Activated CD8-positive, alpha-beta T cell treated with anti-CD3 and anti-CD28 coated beads, Interleukin-2, amount 10 ng/mL, durations not matched to agents 7 days and 5 days (primary cell): ENCODE measurements at places on chromosomes 12 and 14.

DNA sequence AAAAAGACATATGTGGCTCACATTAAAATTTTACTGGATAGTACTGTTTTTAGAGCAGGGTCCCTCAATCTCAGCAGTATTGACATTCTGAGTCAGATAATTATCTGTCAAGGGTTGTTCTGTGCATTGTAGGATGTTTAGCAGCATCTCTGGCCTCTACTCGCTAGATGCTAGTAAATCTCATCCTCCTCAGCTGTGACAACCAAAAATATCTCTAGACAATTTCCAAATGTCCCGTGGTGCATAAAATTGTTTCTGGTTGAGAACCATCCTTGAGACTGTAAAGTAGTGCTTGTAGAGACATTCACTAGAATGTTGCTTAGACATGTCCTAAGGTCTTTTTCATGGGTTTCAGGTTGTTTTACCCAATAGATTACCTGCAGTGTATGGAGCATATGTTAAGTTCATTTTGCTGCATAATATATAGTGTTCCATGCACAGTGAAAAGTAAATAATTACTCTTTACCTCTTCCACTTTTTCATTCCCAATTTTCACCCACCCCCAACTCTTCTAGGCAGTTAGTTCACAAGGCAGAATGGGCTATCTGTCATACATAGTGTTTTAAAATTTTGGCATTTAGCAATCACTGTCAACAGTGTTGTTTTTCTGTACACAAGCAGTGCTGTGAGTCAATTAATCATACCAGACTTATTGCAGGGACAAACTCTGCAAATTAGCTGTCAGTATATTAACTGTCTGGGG lies 200.2 kb upstream of the SLC38A2 start:
- H3K27ac ChIP-seq: no peak overlapping the region
- H3K4me1 ChIP-seq: no peaks in the 10 kb centered on the region
- H3K27me3 ChIP-seq: no peaks in the 10 kb centered on the region
- no peak overlapping the region for H3K4me3 ChIP-seq

DNA sequence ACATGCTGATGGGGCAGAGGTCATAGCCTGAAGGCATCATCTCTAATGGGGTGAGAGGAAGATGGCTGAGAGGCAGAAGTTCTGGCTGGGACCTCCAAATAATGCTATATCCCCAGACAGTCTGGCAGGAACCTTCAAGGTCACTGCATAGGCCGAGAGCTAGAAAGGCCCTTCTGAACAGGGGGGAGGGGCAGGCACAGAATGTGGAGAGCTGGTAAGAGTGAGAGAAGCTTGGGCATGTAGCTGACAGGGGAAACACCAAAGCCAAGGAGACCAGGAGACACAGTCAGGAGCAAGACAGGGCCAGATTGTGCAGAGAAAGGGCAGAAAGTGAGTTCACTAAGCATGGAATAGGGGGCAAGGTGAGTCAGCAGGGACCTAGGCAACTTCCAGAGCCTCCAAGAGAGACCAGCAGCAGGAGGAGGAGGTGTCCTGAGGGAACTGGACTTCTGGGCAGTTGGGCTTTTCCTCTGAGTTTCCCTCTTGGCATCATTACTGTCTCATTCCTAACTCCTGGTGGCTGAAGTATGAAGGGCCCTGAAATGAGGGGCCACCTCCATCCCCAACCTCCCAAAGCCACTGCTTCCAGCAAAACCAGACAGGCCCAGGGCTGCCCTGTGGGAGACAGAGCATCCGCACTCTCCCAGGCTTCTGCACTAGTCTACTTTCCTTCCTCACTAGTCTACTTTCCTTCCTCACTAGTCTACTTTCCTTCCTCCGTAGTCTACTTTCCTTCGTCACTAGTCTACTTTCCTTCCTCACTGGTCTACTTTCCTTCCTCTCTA lies 17.1 kb downstream of the ANO2 start:
- no peak overlapping the region for H3K4me3 ChIP-seq
- no peaks in the 10 kb centered on the region for H3K36me3 ChIP-seq
- H3K27me3 ChIP-seq: no peaks in the 10 kb centered on the region
- H3K27ac ChIP-seq: no peak overlapping the region

GRCh38 chr12:111216387-111217159 lies 152.3 kb downstream of the PHETA1 start:
- peaks cover 5% of the 10 kb centered on the region for H3K27me3 ChIP-seq
- H3K4me1 ChIP-seq: no peaks in the 10 kb centered on the region
- H3K27ac ChIP-seq: no peak overlapping the region
- H3K4me3 ChIP-seq: no peak overlapping the region

DNA sequence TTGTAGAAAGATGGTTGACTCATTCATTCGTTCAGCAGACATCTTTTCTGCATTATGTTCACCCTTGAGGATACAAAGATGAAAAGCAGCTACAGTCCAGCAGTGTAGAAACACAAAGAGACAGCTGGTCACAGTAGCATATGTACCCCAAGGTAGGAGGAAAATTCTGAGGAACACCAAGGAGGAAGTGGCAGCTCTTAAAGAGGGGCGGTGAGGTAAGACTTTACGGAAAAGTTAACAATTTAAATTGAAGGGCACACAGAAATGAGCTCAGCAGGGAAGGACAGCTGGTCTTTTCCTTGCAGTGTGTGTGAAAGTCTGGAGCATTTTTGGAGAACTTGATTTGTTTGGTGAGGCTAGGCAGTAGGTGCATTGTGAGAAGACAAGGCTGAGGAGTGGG lies 3.5 kb downstream of the SLC35E3 start:
- no peaks in the 10 kb centered on the region for H3K27me3 ChIP-seq
- peaks cover 35% of the 10 kb centered on the region for H3K36me3 ChIP-seq
- H3K4me1 ChIP-seq: peaks cover 30% of the 10 kb centered on the region
- H3K27ac ChIP-seq: no peak overlapping the region

DNA sequence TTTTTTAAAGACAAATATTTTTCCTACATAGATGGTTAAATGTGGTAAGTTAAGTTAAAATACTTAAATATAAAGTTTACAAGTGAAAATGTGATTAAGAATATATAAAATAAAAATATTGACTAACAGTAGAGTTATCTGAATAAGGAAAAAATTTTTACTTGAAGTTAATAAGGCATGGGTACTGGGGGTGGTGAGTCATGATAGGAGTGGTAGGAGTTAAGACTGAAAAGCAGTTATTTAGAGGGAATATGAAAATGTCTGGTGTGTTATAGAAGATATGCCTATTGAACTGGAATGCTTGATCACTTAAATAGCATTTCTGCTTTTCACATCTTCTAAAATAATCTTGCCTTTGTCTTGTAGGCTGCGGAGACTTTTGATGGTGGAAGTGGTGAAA lies 68.7 kb downstream of the CCDC91 start:
- H3K27ac ChIP-seq: no peak overlapping the region
- no peak for DNase-seq
- no peaks in the 10 kb centered on the region for H3K27me3 ChIP-seq
- no peak overlapping the region for H3K4me3 ChIP-seq

- no peaks in the 10 kb centered on the region for H3K4me1 ChIP-seq
- H3K27ac ChIP-seq: no peak overlapping the region
- H3K36me3 ChIP-seq: no peaks in the 10 kb centered on the region
- H3K4me3 ChIP-seq: no peak overlapping the region
- DNase-seq: no peak
These were observed 492.5 kb upstream of the FLRT2 start for GRCh38 chr14:85037411-85037810.

DNA sequence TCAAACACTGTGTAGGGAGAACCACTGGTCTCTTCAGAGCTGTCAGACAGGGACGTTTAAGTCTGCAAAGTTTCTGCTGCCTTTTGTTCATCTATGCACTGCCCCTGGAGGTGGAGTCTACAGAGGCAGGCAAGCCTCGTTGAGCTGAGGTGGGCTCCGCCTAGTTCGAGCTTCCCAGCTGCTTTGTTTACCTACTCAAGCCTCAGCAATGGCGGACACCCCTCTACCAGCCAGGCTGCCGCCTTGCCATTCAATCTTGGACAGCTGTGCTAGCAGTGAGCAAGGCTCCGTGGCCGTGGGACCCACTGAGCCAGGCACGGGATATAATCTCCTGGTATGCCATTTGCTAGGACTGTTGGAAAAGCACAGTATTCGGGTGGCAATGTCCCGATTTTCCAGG lies 24.6 kb upstream of the YBX3 start:
- no peak overlapping the region for H3K4me3 ChIP-seq
- DNase-seq: no peak
- no peak overlapping the region for H3K27ac ChIP-seq
- peaks cover 14% of the 10 kb centered on the region for H3K4me1 ChIP-seq

- no peak overlapping the region for H3K4me3 ChIP-seq
- no peak overlapping the region for H3K27ac ChIP-seq
- H3K4me1 ChIP-seq: no peaks in the 10 kb centered on the region
- no peaks in the 10 kb centered on the region for H3K36me3 ChIP-seq
These were observed 129.1 kb downstream of the MSRB3 start for GRCh38 chr12:65407388-65408149.
